ENCODE measurements at places on chromosomes 5 and 9.
A peak's percentile ranks its signal among the peaks of the same experiment; 100 is the strongest.

GRCh38 chr5:6194906-6195612 lies 183.3 kb downstream of the MED10 start:
- no peak for DNase-seq

- no peak for DNase-seq
These were observed 78.8 kb downstream of the ZSWIM6 start for GRCh38 chr5:61410811-61411210.

DNA sequence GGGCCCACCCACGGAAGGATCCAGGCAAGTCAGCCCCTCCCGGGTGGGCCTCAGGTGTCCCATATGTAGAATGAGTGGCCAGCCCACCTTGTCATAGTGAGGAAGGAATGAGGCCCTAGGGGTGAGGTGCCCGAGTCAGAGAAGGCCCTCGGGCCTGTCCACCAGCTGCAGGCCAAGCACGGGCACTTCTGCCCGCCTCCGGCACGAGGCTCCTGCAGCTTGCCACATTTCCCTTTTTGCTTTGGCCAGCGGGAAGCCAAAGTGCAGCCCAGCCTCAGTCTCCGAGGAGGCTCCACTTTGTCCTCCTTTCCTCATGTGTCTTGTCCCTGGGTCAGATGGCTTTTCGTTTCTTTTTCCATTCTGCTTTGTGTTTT lies 72.9 kb downstream of the PSMB7 start:
- no peak for DNase-seq

GRCh38 chr5:40879163-40879942 lies 29.9 kb upstream of the C7 start:
- peak; percentile 30 for DNase-seq

DNA sequence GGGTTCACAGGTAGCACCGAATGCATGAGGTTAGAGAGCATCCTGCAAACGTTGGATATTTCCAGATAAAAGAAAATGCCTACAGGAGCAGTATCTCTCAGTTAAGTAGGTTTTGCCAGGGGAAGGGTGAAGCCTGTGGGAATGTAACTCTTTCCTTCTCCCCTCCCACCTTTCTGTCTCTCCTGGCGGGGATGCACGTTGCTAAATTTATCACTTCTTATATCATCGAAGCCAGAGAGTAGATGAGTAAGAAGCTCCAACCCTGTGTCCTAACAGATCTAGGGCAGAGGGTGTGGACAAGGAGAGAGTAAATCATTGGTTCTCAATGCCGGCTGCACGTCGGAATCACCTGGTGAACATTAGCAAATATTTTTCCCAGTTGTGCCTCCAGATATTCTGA lies 457.5 kb downstream of the ENC1 start:
- DNase-seq: no peak

DNA sequence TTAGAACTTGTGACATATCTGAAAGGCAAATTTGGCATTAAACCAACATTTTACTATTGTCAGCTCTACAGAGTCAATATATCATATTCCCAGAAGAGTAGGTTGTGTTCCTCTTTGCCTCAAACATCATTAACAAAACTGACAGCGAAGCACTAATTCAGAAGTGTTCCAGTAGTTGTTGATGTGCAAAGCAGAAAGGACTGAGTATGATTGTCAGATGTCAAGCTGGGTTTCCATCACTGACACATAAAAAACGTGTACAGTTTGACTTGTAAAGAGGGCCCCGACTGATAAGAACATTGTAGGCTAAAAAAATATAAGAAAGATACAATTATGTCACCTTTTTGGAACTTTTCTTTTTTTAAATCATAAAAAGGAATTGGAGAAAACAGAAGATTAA lies 101.5 kb upstream of the ZNF608 start:
- DNase-seq: no peak

GRCh38 chr5:16803831-16804230 lies 132.3 kb downstream of the MYO10 start:
- DNase-seq: no peak

DNA sequence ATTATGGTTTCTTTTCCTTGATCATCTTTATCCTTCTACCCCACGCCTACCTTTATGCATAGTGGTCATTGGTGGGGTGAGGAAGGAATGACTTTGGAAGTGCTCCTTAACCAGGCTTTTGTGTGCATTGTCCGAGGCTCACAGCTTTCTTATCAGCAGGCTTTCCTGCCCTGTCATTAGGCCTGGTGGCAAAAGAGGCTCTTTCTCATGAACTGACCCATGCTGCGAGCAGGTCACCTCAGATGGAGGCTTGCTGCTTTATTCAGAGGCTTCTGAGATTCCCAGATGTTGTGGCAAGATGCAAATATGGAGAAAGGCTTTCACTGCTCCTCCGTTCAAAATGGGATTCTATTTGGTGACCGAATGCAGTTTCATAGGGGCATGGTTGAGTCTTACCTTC lies 57.4 kb upstream of the DMRTA1 start:
- no peak for DNase-seq

GRCh38 chr5:79567926-79568549 lies 44.2 kb upstream of the TENT2 start:
- DNase-seq: no peak

- DNase-seq: no peak
These were observed 2.7 kb downstream of the ASTN2 start for GRCh38 chr9:117412006-117412715.

GRCh38 chr5:78354066-78354670 lies 6.2 kb upstream of the SCAMP1 start:
- DNase-seq: no peak

GRCh38 chr9:126696401-126697145 lies 82.8 kb downstream of the LMX1B start:
- DNase-seq: no peak

DNA sequence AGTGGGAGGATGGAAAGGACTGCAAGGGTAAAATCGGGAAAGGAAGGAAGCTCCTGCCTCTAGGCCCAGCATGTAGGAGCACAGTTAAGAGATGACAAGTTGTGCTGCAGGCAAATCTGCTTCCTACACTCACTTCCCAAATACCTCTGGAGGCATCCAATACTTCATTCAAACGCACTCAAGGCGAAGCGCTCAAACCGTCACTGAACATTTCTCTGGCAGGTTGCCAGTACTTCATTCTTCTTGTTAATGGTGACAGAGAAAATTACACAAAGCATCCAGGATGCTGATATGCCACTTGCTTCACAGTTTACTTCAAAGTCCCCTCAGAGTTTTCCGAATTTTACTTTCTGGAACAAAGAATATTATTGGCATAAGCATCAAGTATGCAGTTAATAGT lies 59.8 kb downstream of the NREP start:
- no peak for DNase-seq

GRCh38 chr5:138386290-138386689 lies 33.8 kb downstream of the KDM3B start:
- no peak for DNase-seq

DNA sequence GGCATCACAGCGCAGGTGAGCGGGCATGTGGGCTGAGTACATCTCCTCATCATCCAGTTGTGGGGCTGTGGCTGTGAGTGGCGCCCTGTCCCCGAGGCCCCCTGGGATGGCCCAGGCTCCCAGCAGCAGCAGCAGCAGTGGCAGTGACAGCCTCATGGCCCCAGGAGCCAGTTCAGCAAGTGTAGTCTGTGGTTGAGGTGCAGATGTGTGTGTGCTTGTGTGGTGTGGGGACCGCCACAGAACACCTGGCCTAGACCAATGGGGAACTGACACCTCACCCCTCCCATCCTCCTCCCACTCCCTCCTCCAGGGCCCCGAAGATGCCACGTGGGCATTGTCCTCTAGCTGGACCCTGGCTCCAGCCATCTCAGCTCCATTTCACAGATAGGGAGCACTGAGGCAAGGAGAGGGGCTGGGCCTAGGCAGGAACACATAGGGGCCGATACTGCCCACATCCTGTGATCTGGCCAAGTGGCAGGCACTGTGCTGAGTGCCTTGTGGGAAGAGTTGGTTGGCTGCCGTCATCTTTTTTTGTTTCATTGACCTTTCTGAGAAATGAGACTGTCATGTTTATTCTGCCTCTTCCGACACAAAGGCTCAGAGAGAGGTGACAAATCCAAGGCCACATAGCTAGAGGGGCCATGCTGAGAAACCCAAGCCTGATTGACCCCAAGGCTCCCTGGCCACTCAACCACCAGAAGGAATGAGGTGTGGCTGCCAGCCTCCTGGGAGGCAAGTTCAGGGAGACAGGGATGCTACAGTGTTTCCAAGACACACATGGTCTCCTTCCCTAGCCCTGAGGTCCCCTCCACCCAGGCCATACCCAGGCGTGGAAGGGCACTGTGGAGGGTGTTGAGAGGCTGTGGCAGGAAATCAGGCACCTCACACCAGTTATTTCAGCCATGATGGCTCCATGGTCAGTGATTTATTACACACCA lies at the start of gene MZB1:
Gene MZB1 (minus strand): TSS at position 213 of the 938 bp plus-strand sequence. CDS start 57 bp downstream, at position 156.
- DNase-seq: peak; percentile 92

DNA sequence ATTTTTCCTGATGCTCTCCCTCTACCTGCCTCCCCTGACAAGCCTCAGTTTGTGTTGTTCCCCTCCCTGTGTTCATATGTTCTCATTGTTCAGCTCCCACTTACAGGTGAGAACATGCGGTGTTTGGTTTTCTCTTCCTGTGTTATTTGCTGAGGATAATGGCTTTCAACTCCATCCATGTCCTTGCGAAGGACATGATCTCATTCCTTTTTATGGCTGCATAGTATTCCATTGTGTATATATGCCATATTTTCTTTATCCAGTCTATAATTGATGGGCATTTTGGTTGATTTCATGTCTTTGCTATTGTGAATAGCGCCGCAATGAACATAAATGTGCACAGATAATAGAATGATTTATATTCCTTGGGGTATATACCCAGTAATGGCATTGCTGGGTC lies 77.5 kb upstream of the FAM170A start:
- DNase-seq: no peak

DNA sequence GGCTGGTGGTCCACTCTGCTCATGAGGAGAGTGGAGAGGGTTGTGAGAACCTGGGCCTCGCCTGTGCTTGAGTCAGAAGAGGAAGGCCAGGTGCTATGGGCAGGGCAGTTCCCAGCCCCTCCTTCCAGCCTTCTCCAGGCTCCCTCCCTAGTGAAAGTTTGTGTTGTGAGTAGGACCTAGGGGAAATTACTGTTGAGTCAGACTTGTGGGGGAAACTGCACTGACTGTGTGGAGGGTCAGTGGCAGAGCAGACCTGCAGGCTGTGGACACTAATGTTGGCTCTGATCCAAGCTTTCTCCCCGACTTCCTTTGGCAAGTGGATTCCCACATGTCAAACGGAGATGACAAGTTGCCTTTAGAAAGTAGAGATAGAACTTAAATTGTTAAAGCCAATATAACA lies 102.6 kb downstream of the ARHGAP26 start:
- no peak for DNase-seq

DNA sequence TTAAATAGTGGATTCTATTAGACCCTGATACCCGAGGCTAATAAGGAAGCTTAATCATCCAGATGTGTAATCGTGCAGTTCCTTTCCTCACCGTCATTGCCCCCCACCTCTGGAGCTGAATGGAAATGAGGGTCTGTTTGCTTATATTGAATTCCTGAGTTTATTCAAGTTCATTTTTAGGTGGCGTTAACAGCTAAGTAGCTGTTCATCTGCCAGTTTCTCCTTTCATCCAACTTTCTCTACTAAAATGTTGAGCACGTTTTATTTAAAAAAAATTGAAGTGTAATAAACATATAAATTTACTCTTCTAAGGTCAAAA lies 291.0 kb downstream of the DOCK8 start:
- peak; percentile 30 for DNase-seq

- no peak for DNase-seq
These were observed 3.0 kb downstream of the NADK2 start for GRCh38 chr5:36238502-36239295.

DNA sequence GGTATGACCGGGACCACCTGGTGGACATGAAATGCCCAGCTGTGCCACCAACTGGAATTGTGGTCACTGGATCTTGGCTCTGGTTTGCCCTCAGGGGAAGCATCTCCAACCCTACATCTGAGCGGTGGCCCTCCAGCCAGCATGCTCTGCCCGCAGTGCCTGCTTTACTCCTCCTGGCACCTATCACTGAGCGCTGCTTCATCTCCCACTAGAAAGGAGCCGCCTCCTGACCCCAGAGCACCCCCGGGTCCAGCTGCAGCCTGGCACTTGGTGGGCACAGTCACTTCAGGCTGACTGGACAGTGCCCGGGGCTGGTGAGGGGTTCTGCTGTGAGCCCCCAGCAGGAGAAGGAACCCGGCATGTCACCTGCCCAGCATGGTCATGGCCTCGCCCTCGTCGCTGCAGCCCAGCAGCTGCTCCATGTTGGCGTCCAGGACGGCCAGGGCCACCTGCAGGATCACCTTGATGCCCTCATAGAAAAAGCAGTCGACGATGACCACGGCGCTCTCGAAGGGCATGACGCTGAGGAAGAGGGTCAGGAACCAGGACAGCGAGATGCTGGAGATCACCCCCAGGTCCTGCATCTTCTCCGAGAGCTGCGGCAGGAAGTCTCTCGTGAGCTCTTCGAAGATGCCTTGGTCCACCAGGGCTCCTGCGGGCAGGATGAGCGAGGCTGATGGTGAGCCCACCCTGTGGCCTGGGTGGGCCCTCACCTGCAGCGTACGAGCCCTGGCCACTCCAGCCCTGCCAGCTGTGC lies 16.1 kb upstream of the MRNIP start:
- DNase-seq: no peak

DNA sequence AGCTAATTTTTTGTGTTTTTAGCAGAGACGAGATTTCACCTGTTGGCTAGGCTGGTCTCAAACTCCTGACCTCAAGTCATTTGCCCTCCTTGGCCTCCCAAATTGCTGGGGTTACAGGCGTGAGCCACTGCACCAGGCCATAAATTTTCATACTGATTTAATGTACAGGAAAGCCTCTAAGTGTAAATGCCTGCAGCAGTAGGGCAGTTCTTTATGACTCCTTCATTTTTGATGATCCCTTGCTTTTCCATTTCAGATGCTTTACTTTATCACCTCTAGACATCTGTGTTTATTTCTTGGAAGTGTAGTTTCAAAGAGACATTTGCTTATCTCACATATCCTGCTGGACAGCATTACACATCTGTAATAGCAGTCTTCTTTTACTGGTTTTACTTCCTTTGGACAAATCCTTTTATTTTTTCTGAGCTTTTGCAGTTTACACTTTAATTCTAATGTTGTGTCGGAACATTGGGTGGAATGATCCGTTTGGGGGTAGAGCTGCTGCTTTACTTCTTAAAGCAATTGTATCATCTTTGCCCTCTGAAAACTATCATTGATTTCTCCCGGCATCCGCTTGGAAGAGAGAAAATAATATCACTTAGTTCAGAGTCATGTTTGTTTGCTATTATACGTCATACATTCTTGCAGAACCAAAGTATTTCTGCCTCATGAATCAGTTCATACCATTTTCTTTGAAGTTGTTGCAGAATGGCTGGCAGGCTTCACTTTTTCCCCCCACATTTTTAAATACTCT lies 36.0 kb downstream of the SCGB3A1 start:
- DNase-seq: no peak

DNA sequence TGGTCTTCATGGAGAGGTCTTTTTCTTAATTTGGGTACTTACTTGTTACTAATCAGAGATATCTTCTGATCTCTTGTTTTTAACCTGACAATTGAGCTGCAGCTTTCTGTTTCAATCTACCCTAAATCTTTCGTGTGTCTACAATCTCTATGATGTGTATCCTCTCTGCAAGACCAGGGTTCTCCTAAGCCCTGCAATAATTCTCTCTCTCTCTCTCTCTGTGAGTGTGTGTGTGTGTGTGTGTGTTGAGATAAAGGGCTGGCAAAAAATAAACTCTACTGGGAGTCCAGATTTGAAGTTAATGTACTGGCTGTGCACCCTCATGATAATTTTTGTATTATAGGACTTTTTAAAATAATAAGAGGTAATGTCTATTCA lies 57.8 kb upstream of the FBXL7 start:
- DNase-seq: no peak

Data from GM20000 (cell line).